ENCODE measurements at places on chromosomes 1 and 21.

GRCh38 chr1:61170328-61171238 is 88.2 kb downstream of the NFIA start:
- no peak for DNase-seq

DNA sequence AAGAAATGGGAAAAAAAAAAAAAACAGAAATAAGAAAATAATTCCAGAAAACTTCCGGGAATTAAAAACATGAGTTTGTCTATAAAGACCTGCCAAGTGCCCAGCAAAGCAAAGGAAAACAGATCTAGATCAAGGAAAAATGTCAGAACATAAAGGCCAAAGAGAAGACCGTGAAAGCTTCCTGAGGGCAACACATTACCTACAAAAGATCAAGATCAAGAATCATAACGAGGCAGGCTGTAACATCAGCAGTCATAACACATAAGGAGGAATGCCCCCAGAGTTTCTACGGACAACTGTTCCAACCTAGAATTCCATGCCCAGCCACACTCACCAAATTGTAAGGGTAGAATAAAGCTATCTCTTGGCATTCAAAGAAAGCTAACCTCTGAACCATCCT is 3.8 kb downstream of the CCSAP start:
- DNase-seq = no peak

DNA sequence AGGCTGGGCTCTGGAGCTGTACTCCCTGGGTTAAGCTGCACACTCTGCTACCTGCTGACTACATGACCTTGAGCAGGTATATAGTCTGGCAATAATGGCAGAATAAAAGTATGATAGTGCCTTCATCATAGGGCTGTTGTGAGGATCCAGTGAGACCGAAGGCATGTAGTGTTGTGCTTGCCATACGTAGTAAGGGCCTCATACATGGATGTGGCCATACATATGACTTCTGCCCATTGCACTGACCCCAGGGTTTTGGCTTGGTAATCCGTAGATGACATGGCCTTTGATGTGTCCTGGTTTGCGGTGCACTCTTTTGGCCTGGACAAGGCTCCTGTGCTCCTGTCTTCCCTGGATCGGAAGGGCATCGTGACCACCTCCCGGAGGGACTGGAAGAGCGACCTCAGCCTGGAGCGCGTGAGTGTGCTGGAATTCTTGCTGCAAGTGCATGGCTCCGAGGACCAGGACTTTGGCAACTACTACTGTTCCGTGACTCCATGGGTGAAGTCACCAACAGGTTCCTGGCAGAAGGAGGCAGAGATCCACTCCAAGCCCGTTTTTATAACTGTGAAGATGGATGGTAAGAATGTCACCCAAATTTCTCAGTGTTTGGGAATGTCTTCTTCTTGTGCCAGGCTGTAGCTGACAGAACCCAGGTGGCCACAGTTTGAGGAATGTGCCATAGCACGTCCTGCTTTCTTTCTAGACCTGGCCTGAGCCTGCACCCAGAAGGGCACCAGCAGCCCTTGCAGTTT is 17.0 kb upstream of the CD101 start:
- DNase-seq = no peak

GRCh38 chr21:35229290-35229689 is 180.2 kb upstream of the RUNX1 start:
- no peak for DNase-seq

DNA sequence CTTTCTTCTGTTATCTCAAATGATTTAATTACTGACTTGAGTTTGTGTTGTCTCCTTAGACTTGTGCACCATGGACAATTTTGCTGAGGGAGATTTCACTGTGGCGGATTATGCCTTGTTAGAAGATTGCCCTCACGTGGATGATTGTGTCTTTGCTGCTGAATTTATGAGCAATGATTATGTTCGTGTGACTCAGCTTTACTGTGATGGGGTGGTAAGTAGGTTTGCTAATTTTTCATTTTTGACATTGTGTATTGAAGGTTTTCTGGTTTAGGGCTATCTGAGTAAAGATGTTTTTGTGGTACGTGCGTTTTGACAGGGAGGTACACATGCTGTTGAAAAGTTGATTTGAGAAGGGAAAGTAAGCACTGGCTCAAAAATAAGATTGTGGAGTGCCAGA is 14.1 kb downstream of the TTC3 start:
- peak; percentile 42 for DNase-seq

DNA sequence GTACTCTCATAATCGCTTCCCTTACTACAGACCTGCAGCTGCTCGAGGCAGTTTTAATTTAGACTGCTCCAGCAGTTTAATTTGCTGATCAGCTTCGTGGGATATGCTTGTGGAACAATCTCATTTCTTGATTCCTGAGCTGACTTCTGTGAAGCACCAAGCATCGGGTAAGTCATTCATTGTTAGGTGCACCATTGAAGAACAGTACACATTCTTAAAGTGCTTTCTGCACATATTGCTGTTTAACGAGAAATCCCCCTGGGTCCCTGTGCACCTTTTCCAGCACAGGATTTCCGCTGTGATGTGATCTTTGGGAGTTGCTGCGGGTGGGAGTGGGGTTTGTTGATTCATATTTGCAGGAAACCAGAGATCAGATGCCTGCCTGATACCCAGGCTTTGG is 9.1 kb downstream of the GALNT2 start:
- no peak for DNase-seq

GRCh38 chr1:162857850-162858249 is 3.1 kb downstream of the CCDC190 start:
- no peak for DNase-seq

DNA sequence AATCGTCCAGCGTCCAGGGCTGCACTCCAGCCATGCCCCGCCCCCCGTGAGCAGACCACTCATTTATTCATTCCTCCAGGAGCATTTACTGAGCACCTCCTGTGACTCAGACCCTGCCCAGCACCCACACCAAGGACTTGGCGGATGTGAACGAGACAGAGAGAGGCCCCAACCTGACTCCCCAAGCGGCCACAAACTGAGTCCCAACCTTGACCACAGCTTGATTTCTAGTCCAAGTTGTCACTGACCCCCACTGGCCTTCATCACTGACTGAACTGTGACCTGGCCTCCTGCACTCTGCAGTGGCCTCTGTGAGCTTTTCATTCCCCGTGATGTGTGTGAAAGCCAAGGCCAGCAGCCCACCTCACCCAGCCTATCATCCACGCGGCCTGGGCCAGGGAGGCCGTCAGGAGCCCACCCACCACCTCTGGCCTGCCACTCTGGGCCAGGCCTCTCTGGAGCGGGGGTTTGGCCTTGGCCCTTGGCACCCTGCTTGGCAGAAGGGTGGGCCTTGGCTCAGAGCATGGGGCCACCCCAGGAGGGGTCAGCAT is 19.3 kb upstream of the RUNX3 start:
- DNase-seq = no peak

GRCh38 chr1:116262207-116262994 is 110.6 kb upstream of the ATP1A1 start:
- DNase-seq = peak; percentile 41
